ENCODE measurements at places on chromosomes 6 and 20.

GRCh38 chr6:158417760-158418098 is 105.5 kb downstream of the TULP4 start:
- DNase-seq: no peak

DNA sequence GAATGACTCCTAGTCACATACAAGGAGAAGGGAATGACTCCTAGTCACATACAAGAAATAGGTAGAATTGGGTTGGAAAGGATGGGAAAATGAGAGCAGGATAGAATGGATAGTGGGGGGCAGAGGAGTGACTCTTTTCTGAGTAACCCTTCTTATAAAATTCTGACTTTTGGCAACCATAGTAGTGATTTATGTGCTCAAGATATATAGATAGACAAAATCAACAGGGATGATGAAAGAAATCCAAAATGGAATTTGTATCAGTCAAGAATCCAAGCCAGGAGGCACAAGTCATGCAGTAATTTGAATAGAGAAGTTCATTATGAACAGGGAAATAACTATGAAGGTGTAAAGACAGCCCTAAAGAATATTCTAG is 41.7 kb downstream of the ADAT2 start:
- DNase-seq: no peak

DNA sequence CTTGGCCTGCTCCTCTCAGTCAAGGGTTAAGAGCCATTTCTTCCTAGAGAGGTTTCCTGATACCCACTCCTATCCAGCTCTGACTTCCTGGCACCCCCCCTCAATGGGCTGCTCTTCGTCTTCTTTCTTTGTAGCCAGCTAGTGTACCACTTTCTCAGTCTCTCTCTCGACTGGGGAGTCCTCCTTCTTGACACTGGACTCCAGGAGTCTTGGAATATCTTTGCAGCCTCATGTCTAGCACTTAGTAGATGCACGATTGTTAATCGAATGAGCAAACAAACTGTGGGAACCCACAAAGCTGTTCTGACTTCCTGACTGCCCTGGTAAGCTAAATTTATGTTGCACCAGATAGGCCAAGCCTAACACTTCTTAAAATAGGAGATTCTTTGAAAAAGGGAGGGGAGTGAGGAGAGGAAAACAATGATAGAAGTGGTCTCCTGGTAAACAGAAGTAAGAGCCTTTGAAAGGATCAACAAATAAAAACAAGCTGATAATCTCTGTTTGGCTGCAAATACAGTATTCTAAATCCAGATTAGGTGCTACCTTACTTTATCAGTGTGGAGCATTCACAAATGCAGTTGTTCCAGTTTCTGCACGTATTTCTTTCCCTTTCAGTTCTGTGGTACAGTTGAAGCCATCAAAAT is 160.1 kb upstream of the CITED2 start:
- peak; percentile 40 for DNase-seq

- no peak for DNase-seq
These were observed 87.0 kb upstream of the MYL9 start for GRCh38 chr20:36454332-36454697.

- no peak for DNase-seq
These were observed 76.7 kb downstream of the PREP start for GRCh38 chr6:105326216-105326615.

- DNase-seq: peak; percentile 26
These were observed 10.1 kb downstream of the IL17F start for GRCh38 chr6:52233975-52234823.

DNA sequence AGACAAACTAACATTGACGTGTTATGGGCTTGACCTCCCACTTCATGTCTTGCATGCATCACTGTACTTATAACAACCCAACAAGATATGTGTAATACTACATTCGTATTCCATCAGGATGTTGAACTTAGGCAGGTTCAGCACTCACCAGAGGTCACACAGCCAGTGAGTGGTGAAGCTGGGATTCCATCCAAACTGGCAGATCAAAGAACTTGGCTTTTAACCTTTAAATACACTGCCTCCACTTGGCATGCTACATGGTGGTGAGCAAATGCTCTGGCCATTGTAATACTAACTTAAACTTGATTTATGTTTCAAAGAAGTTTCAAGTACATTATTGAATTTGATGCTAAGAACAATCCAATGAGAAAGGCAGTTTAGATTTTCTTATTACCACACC is 10.7 kb upstream of the HDDC2 start:
- no peak for DNase-seq

DNA sequence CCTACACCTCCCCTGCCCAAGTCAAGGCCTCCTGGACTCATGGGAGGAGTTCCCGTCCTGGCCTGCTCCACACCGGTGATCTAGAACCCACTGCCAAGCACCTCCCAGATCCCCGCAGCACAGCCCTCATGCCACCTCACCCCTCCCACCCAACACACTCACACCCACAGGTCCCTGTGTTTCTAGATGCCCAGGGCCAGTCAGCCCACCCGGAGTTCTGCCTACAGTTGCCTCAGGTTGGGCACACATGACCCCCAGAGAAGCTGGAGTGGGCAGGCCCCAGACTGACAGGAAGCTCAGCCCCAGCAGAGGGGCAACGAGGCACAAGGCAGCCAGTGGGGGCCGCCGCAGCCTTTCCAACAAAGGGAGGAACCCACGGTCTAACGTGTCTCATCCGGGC is 29.6 kb downstream of the RRBP1 start:
- DNase-seq: no peak

- DNase-seq: no peak
These were observed 656.0 kb downstream of the KIF16B start for GRCh38 chr20:15917283-15917682.

- no peak for DNase-seq
These were observed 17.7 kb upstream of the NNAT start for GRCh38 chr20:37503256-37503927.

GRCh38 chr20:5434116-5434515 is 117.4 kb upstream of the PROKR2 start:
- no peak for DNase-seq

- DNase-seq: no peak
These were observed 32.7 kb downstream of the PTPRK start for GRCh38 chr6:128487746-128488145.

GRCh38 chr6:130065609-130066156 is 47.3 kb downstream of the L3MBTL3 start:
- DNase-seq: no peak

GRCh38 chr6:137115658-137116057 is 57.8 kb downstream of the IL22RA2 start:
- no peak for DNase-seq

GRCh38 chr20:5400164-5400762 is 83.5 kb upstream of the PROKR2 start:
- DNase-seq: no peak

DNA sequence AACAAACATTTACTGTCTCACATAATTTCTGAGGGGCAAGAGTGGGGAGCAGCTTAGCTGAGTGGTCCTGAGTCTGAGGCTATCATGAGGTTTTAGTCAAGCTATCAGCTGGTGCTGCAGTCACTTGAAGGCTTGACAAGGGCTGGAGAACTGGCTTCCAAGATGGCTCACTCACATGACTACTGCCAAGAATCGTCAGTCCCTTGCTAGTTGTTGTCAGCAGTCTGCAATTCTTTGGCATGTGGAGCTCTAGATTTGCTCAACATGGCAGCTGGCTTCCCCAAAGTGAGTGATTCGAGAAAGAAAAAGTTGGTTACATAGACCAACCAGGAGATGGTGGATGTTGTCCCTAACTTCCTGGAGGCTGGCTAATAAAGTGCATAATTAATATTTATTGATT is 2.8 kb upstream of the LRRC1 start:
- DNase-seq: no peak

GRCh38 chr6:45371924-45372573 is 5.7 kb downstream of the SUPT3H start:
- DNase-seq: peak; percentile 47

DNA sequence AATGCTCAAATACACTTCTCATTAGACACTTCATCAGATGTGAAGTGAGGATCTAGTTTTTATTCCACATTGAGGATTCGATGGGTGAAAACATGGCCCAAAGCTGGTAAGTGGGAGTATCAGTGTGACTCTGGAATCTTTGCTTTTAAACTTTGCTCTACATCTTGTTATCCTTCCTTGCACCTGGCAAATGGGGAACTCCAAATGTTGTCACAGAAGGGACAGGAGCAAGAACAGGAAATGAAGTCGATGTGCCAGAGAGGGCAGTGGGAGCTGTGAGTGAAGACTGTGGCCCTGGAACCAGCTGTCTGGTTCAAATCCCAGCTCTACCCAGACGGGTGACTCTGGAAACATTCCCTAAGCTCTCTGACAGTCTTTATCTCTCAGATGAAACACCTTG is 86.7 kb upstream of the AGPAT4 start:
- DNase-seq: no peak

GRCh38 chr6:11353921-11354389 is 121.5 kb upstream of the NEDD9 start:
- no peak for DNase-seq

DNA sequence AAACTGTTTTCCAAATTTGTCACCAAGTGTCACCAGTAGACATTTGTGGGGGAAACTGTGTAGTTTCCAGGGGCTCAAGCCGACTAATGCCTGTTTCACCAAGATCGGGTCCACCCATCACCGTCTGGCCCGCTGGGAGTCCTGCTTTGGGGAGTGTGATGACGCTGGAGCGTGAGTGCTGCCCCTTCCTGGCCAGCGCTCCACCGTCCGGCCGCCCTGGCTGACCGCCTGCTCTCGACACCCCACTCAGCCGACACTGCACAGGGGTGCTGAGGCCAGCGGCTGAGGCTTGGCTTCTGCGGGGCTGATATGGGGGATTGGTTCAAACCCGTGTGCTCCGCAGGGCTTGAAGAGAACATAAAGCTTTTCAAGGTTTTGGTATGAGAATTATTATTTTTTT is 160.1 kb downstream of the SMOC2 start:
- DNase-seq: no peak

DNA sequence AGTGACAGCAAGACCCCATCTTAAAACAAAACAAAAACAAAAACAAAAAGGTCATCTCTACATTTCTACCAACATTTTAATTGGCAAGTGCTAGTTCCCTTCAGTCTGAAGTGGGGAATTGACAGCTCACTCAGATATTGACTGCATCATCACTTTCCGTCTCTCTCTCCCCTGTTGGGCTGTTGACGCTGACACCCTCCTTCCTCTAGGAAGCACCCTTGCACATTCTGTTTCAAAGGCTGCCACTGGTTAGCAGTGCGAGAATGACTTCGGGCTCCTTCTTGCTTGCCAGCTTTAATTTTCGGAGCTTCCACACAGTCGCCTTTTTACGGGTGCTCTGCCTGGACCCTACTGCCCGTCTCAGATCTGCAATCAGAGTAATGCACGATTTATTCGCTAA is 96.6 kb upstream of the INSM1 start:
- DNase-seq: no peak

- no peak for DNase-seq
These were observed 43.6 kb downstream of the RIOK1 start for GRCh38 chr6:7433121-7433617.

GRCh38 chr6:164159061-164159460 is 744.5 kb downstream of the QKI start:
- no peak for DNase-seq

- no peak for DNase-seq
These were observed 85.7 kb upstream of the NEDD9 start for GRCh38 chr6:11317885-11318771.

DNA sequence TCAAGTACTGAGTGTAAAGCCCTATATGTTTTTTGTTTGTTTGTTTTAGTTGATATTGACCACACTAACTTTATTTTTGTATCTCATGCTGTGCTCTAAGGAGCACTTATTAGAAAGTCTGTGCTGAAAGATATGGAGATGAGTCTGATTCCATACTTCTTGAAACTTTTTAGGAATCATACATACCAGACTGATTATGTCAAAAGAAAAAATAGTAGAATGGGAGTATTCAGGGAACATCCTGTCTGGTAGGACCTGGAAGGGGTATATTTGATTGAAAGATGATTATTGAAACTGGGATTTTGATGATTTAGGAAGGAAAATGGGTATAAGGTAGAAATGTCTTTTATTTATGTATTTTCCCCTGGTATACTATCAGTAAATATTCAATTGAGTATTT is 111.4 kb downstream of the QKI start:
- no peak for DNase-seq

GRCh38 chr20:22819112-22819511 is 216.0 kb upstream of the SSTR4 start:
- DNase-seq: no peak

- no peak for DNase-seq
These were observed 9.1 kb downstream of the ZNFX1 start for GRCh38 chr20:49268600-49269365.

GRCh38 chr6:125195526-125195925 is 42.0 kb downstream of the TPD52L1 start:
- no peak for DNase-seq

- DNase-seq: no peak
These were observed 49.9 kb downstream of the PXDC1 start for GRCh38 chr6:3701631-3702030.

- DNase-seq: no peak
These were observed 75.1 kb upstream of the DUSP22 start for GRCh38 chr6:217048-217659.
